H4 (cell line): ENCODE measurements at places on chromosomes 7 and 10. TPM values are rescaled to one million over a fixed set of nuclear protein-coding genes. Genes with fewer than 3 reads are reported as not detected.

The PRLHR gene
- not detected in 2 replicates for total RNA-seq

The CC2D2B gene
- 3.0 TPM in 1 of 2 replicates, not detected in the other for total RNA-seq

The FKBP6 gene
- not detected in 2 replicates for total RNA-seq

The CALCR gene
- total RNA-seq: not detected in 2 replicates

The COL13A1 gene
- total RNA-seq: 0.50 and 0.53 TPM in 2 replicates

The CDK1 gene
- total RNA-seq: 200 and 237 TPM in 2 replicates

The SFXN2 gene
- 2.5 and 3.3 TPM in 2 replicates for total RNA-seq

DNA sequence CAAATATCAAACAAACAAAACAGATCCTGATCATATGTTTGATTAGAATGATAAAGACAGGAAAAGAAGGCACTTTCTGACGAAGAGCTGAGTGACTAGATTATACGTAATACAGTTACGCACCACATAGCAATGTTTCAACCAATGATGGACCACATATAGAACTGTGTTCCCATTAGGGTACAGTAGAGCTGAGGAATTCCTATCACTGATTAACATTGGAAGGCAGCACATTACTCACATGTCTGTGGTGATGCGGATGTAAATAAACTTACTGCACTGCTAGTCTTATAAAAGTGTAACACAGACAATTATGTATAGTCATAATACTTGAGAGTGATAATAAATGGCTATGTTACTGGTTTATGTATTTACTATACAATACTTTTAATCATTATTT lies 98.3 kb downstream of the PTN start:
- DNase-seq: no peak

- DNase-seq: no peak
Observed at GRCh38 chr7:130669085-130669700, 645 bp upstream of the COPG2 start.

DNA sequence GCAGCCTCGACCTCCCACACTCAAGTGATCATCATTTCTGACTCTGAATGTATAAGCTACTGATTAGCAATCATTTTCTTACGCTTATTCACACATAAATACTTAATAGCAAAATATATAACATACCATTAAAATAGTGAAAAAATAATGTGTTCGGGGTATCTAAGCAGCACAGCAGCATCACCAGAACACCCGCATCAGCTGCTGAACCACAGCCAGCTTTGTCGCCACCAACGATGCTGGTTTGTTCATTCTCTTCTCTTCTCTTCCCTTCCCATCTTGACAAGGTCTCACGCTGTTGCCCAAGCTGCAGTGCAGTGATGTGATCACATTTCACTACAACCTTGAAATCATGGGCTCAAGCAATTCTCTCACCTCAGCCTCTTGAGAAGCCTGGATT lies 425.1 kb upstream of the LRGUK start:
- no peak for DNase-seq

GRCh38 chr10:131982185-131982756 lies 548 bp upstream of the BNIP3 start:
- no peak for DNase-seq

DNA sequence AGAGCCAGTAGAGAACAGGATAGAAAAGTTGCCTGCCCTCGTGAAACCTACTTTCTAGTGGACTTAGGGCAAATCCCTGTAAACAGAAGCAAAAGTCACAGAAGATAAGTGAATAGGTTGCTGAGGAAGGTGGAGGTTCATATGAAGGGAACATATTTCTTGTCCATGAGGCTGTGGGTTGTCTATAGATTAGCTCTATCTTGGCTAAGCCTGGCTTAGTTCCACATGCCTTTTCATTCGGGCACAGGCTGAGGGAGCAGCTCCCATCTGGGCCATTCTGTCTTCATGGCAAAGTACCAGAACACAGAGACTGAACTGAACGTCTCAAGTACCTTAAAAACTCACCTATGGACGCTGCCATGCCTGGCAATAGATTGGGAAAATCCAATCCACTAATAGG lies 45.3 kb downstream of the BZW2 start:
- DNase-seq: no peak

GRCh38 chr10:17660921-17661320 lies 17.0 kb downstream of the STAM start:
- DNase-seq: no peak

- no peak for DNase-seq
Observed at GRCh38 chr7:70372768-70373515, 759.0 kb upstream of the GALNT17 start.

DNA sequence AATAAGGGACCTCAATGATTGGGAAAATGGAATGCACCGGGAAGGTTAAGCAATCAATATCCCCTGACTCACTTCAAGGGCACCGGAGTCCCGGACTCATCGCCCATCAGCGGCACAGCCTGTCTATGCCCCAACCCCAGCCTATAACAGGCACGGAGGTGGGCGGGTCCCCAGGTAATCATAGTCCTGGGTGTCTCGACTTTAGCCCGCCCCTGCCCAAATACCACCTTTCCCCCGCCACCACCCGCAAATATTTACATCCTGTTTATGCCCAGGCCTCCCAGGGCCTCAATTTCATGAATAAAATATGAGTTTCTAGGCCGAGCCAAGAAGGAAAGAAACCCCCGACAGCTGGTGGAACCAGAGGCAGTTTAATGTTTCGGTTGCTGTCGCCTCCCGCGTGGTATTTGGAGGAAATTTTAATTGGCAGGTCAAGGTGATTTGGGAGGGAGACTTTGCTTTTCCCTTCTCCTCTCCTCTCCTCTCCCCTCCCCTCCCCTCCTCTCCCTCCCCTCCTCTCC lies 15.6 kb upstream of the RFC2 start:
- peak; percentile 75 for DNase-seq

GRCh38 chr7:40800771-40801170 lies 666.0 kb downstream of the SUGCT start:
- DNase-seq: no peak

DNA sequence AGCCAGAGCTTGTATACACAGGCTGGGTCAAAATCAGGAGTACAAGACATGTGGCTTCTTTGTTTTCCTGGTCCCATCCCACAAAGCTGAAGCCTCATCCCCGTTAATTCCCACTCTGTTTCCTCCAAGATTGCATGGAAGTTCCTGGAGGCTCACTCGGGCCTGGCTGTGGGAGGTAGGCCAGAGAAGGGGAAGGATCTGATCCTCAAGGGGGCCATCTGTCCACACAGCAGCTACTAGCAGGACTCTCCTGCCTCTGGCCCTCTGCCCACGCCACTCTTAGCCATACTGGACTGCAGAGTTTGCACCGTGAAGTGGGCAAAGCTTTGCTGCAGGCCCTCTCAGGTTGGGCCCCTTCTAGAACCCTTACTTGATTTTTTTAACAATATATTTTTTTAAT lies 160.6 kb downstream of the FGFR2 start:
- DNase-seq: no peak
